ENCODE measurements at places on chromosomes 4 and X.

- no peak for DNase-seq
These were observed 88.9 kb downstream of the RS1 start for GRCh38 chrX:18582910-18583493.

DNA sequence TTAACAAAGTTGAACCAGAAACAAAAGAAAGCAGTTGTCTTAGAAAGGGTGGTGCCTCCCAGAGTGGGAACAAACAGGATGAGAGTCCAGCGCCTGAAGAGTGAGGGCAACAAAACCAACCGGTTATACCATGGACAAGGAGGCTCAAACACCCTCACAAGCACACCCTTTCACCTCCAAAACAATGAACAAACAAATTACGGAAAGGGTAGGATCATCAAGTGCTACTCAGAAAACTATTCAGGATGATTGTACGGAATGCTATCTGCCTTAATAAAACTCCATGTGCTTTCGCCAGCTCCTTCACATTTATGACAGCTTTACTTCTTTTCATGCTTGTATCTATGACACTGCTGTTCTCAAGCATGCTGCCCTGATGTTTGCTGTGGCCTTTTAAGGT lies 26.8 kb downstream of the SLC39A8 start:
- DNase-seq = no peak

DNA sequence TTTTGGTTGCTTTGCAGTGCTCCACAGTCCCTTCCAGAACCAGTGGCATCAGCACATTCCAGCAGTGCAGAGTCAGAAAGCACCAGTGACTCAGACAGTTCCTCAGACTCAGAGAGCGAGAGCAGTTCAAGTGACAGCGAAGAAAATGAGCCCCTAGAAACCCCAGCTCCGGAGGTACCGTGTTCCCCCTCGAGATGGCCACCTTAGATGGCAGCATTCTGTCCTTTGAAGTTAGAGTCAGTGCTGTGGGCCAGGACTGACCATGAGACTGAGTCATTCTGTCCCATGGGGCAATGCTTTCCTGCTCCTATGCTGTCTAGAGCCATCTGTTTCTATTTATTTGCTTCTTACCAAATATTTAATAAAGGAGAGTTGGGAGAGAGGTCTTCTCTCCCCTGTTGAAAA lies 112.3 kb downstream of the KLHL8 start:
- no peak for DNase-seq

DNA sequence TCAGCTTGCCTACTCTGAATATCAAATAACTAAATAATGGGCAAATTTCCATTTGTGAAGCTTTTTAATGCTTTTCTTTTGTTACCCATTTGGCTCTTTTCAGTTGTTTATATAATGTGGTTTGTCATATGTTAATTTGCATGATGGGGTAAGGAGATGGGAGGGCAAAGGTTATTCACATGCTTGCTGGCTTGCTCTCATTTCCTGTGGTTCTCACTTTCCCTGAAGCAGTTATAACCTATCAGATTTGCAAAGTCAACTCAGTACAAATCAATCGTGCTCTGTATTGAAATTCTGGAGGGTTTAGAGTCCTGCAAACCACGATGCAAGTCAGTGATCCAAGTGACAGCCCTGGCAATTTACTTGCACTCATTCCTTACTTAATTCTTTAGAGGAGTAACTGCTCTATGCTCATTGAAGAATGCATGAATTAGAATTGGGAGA lies 711.2 kb downstream of the ADGRL3 start:
- no peak for DNase-seq

- no peak for DNase-seq
These were observed 109.1 kb downstream of the ANAPC4 start for GRCh38 chr4:25486171-25486570.

DNA sequence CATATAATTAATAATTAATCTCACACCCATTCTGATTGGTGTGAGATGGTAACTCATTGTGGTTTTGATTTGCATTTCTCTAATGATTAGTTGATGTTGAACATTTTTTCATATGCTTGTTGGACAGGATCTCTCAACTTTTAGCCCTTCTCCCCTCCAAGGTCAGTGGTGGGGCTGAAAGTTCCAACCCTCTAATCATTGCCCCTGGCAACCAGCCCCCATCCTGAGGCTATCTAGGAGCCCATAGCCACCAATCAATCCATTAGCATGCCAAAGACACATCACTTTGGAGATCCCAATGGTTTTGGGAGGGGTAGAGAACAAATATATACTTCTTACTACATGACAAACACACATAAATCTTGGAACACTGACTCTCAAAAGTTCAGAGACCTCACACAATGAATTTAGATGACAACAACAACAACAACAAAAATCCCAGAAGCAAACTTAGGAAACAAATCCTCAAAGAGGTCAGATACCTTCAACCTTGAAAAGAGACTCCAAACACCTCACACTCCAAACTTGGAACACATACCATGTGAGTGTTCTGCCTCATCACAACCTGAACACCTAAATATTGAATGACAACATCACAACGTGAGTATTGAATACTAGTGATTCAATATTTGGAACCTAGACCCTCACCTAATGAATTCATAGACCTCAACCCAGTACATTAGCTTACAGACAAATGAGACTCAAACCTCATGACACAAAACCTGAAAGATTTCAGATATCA lies 19.0 kb upstream of the PAGE4 start:
- no peak for DNase-seq

- peak; percentile 3 for DNase-seq
These were observed 24.6 kb upstream of the GPR50 start for GRCh38 chrX:151151665-151152267.

- DNase-seq = no peak
These were observed 90.8 kb upstream of the NPFFR2 start for GRCh38 chr4:71941001-71941400.

DNA sequence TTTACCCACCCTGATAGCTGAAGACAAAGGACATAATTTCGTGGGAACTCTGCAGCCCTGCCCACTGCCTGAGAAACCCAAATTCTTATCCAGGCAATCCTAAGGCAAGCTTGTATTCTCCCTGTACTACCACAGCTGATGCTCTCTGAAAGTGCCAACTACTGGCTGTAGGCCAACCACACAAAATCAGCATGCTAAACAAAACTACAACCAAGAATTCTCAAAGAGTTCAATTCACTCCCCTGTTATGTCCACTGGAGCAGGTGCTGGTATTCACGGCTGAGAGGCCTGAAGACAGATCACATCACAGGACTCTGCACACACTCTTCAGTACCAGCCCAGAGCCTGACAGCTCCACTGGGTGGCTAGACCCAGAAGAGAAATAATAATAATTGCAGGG lies 375.9 kb upstream of the NDST4 start:
- no peak for DNase-seq

DNA sequence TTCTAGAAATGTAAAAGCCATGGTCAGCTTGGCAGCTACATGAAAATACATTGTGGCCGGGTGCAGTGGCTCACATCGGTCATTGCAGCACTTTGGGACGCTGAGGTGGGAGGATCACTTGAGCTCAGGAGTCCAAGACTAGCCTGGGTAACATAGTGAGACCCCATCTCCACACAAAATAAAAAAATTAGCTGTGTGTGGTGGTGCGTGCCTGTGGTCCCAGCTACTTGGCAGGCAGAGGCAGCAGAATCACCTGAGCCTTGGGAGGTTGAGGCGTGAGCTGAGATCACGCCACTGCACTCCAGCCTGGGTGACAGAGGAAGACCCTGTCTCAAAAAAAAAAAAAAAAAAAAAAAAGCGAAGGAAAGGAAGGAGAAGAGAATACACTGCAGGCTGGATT lies 29.0 kb downstream of the RNF212 start:
- no peak for DNase-seq

GRCh38 chrX:84893897-84894296 lies 109.8 kb upstream of the APOOL start:
- DNase-seq = no peak

DNA sequence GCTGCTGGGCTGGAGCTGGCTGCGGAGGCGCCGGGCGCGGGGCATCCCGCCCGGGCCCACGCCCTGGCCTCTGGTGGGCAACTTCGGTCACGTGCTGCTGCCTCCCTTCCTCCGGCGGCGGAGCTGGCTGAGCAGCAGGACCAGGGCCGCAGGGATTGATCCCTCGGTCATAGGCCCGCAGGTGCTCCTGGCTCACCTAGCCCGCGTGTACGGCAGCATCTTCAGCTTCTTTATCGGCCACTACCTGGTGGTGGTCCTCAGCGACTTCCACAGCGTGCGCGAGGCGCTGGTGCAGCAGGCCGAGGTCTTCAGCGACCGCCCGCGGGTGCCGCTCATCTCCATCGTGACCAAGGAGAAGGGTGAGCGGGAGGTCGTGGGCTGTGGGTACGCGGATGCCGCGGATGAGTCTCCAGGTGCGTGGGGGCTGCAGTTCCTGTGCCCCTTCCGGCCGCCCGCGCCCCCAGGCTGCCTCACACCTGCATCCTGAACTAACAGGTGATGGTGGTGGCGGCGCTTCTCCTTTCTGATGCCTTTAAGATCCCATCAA lies 499 bp downstream of the CYP2U1 start:
- peak; percentile 39 for DNase-seq

- no peak for DNase-seq
These were observed 754.3 kb upstream of the MAGEB2 start for GRCh38 chrX:29461039-29461438.

DNA sequence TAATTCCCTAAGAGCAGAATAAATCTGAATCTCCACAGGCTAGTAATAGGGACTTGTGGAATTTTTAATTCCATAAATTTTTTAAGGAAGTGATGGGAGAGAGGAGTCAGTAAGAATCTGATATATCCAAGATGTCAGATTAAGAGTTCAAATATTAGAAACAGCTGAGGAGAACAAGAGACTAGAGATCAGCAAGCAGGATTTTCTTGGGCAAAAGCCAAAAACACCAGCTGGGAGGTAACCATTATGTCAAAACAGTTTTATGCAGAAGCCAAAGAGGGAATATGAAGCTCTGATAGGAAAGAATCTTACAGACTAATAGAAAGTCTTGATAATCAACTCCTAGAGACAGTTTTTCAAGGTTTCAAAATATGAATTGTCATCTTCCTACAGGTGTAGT lies 72.2 kb upstream of the RBPJ start:
- DNase-seq = no peak

DNA sequence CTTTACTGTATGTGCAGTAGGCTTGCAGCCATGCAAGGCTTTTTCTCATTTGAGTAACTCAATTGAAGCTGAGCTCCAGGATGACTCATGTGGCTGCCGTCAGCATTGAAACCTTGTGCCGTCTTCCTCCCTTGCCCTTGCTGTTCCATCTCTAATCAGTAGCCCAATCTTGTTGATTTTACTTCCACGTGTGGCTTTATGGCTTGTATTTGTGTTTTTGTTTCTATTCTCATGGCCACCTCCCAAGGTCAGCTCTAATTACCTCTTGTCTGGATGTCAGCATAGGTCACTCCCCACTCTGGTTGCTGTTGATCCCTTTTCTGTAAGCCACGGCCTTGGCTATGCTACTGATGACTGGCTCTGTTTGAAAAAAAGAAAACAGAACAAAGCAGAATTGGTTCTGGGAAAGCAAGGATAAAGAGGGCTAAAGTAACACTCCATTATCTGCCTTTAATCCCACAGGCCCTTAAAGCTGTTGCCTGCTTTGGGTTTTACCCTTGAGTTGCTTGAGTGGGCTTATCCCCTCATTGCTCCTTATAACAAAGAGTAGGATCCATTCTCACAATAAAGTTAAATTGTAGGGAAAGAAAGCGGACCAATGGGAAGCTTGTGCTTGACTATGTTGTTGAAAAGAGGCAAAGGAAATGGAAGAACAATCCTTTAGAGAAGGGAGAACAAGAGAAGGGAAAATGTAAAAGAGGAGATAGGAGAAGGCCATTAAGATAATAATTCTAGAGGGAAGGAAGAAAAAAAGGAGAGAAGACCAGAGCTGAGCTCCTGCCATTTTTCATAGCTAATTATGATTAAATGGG lies 173.9 kb upstream of the PGRMC2 start:
- DNase-seq = no peak

DNA sequence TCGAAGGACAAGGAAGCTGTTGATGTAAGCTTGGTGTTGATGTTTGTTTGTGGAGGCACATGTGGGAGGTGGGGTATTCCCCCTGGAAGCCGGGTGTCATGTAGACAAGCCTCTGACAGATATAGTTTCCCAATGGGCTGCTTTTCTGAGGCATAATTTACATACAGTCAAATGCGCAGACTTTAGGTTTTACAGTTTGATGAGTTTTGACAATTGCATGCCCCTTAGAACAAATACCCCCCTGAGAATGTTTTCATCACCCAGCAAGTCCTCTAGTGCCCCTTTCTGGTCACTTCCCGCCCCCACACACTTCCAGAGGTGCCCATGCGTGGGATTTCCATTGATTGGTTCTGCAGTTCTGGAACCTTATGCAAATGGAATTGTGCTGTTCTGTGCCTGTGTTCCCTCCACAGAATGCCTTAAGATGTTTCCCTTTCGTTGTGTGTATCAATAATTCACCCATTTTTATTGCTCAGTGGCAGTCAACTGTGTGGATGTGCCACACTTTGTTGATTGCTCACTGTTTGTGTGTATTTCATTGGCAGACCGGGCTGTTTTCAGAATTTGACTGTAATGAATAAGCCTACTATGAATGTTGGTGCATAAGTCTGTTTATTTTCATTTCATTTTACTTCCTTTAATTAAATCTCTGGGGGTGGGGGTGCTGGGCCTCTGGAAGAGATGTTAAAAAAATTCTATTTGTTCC lies 8.5 kb downstream of the EVC start:
- no peak for DNase-seq

- DNase-seq = no peak
These were observed 20.2 kb upstream of the MAP3K15 start for GRCh38 chrX:19535476-19535875.

DNA sequence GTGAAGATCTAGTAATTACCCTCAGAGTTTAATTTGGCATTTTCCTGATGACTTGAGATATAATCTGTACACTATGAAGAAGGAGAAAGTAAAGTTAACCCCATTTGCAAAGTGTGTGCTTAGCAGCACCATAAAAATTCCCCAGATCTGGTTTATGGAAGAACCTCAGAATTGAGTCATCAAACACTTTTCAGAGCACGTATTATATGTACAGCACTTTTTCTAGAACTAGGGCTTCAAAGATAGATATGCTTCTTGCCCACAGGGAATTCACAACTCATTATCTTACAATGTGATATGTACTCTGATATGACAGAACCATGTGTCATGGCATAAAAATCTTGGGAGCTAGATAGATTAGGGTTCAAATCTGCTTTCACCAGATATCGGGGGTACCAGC lies 150.9 kb downstream of the SLC10A7 start:
- DNase-seq = no peak

DNA sequence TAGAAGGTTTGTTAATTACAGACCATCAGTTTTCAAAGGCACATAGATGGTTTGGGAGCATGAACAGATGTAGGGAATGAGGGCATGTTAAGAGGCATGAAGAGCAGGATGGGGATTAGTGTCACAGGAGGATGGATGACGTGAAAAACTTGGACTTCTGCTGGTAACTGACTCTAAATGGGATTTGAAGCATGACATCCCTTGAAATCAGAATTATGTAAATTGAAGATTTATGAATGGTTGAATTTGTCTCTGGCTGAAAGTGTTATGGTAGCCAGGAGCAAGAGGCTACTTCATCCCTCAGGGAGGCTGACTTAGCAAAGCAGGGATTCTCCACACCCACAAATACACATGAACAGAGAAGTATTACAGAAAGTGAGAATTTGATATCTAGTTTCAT lies 454.6 kb downstream of the MAGEB5 start:
- no peak for DNase-seq
